ENCODE measurements at places on chromosomes 2 and 18.

- peak; percentile 64 for DNase-seq
Observed at GRCh38 chr2:42859006-42859552, 66.7 kb upstream of the HAAO start.

- no peak for DNase-seq
Observed at GRCh38 chr2:58664523-58665151, 423.5 kb upstream of the FANCL start.

DNA sequence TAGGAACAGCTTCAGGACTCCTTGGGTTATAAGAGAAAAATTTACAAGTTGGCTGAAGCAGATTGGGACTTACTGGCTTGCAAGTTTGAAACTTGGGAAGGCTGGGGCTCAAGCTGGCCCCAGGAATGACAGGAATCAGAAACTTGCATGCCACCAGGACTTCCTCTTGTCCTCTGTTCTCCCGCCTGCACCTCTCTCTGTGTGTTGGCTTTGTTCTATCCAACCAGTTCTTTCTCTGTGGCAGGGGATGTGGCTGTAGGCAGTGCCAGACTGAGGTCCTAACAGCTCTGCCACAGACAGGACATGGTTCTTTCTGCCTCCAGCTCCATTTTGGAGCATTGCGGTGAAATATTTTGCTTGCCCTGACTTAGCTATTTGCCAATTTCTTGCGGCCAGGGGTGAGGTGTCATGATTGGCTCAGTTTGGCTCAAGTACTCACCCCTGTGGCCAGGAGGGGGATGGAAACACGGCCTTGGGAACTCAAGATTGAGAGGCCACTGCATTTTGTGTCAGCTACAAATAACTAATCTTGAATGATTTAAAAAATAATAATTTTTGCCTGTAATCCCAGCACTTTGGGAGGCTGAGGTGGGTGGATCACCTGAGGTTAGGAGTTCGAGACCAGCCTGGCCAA is 48.9 kb downstream of the MEP1B start:
- DNase-seq = no peak

DNA sequence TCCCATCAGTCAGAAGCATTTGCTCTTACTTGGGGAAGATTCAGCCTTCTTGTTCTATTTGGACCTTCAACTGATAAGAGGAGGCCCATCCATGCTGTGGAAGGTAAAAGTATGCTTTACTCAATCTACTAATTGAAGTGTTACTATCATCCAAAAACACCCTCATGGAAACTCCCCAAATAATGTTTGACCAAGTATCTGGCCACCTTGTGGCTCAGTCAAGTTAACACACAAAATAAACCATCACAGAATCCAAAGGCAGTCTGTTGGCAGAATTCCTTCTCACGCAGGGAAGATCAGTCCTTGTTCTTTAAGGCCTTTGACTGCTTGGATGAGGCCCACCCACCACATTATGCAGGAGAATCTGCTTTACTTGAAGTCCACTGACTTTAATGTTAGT is 531.2 kb upstream of the SMIM21 start:
- no peak for DNase-seq

- DNase-seq = no peak
Observed at GRCh38 chr18:67599277-67599676, 82.8 kb upstream of the DSEL start.

- no peak for DNase-seq
Observed at GRCh38 chr2:16038621-16039020, 98.3 kb downstream of the MYCN start.

GRCh38 chr2:29459445-29460179 is 344.4 kb downstream of the CLIP4 start:
- DNase-seq = no peak

DNA sequence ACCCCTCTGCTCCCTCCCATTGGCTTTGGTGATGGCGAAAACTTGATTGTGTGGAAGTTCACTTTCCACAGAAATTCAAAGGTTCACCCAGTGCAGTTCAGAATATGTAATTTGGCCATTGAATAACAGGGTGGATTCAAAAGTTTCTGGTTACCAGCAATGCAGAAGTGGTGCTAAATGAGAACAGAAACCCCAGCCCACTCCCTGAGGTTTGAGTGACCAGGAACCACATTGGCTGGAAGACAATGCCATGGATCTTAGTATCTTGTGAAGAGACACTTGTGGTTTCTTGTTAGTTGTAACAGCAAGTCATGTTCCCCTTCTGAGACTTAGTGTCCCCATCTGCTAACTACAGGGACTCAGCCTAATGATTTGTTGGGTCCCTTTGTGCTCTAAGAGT is 49.8 kb downstream of the QPCT start:
- DNase-seq = no peak
